ENCODE measurements at places on chromosomes 12 and 14.
A peak's percentile ranks its signal among the peaks of the same experiment; 100 is the strongest.

- DNase-seq = peak; percentile 59
Observed at GRCh38 chr12:78181544-78182162, 351.0 kb downstream of the NAV3 start.

GRCh38 chr12:40793471-40793870 lies 101.2 kb downstream of the CNTN1 start:
- no peak for DNase-seq

- DNase-seq = no peak
Observed at GRCh38 chr12:46108721-46109120, 118.3 kb upstream of the SCAF11 start.

GRCh38 chr12:42871816-42872215 lies 282.3 kb upstream of the PRICKLE1 start:
- DNase-seq = no peak

GRCh38 chr12:28558250-28558649 lies 368.0 kb downstream of the CCDC91 start:
- DNase-seq = no peak

DNA sequence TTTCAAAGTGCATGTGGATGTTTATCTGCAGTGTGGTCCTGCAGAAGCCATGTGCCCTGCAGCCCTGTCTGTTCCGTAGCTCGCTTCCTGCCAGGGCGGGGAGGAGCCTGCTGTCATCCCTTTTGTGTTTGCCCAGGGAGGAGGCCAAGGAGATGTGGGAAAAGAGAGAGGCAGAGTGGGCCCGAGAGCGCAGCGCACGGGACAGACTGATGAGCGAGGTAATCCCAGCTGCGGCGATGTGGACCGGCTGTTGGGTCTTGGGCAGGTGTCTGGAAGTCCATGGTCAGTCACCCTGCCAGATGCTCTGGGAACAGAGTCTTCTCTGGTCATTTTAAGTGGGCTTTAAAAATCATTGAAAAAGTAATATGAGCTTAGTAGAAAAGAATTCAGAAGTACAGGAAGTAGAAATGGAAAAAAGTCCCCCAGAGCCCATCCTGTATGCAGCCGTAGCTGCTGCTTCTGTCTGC lies 12.8 kb downstream of the TCHP start:
- no peak for DNase-seq

DNA sequence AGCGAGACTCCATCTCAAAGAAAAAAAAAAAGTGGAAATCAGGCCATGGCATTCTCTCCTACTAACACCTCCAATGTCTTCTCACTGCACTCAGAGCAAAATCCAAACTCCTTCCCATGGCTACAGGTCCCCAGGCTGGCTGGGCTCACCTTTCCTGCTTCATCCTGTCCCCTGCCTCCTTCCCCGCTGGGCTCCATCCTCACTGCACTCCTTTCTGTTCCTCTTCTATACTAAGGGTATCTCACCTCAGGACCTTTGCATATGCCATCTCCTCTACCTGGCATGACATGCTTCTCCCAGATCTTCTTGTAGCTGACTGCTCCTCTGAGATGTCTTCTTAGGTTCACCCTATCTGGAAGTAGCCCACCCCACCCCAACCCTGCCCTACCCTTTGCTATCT lies 111.1 kb downstream of the DPF3 start:
- DNase-seq = no peak

DNA sequence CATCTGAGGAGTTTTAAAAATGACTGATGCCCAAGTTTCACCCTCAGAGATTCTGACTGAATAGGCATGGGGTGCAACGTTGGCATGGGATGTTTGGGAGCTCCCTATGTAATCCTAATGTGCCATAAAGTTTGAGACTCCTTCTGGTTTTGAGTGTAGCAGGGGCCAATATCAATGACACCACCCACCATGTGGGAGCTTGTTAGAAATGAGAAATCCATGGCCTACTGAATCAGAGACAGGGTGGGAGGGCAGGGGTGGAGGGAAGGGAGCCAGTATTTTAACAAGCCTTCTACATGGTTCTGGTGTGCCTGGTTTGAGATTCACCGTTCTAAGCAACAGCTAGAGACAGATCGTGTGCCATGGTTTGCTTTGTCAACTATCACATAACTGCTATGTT lies 46.1 kb downstream of the VCPKMT start:
- DNase-seq = no peak

GRCh38 chr12:78683031-78683430 lies 181.5 kb upstream of the SYT1 start:
- DNase-seq = no peak

DNA sequence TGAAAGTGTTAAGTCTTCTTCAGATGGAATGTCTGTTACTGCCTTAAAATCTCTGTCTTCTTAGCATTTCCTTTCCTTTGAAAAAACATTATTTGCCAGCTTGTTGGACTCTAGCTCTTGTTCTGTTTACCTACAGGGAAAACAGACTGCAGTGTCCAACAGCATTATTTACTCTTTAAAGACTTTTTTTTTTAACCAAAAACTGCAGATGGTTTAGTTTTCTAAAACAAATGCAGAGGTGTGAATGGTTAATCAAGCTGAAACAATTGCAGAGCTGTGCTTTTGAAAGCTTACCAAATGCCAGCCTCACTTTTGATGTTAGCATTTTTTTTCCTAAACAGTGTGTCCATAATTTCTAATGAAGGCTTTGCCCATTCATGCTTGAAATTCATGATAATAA lies 323.3 kb downstream of the TMEM117 start:
- DNase-seq = no peak

- no peak for DNase-seq
Observed at GRCh38 chr14:51539571-51540037, 112.1 kb upstream of the FRMD6 start.

DNA sequence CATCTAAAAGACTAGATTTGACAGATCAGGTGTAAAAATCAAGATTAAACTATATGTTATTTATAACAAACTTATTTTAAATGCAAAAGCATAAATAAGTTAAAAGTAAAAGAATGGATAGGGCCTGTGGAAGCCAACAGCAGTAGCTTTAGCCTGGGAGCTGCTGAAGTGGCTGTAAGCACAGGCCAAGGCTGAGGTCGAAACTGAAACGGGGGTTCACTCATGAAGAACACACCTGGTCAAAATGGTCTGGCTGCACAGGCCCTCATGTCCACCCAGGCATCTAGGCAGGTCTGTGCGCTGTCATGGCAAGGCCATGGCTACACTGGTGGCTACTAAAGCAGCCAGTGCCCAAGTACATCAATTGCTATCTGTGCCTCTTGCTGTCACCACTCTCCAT lies 23.1 kb downstream of the CATSPERB start:
- no peak for DNase-seq

- no peak for DNase-seq
Observed at GRCh38 chr12:25811656-25812126, 146.8 kb upstream of the RASSF8 start.

- no peak for DNase-seq
Observed at GRCh38 chr12:119695034-119695433, 27.1 kb downstream of the PRKAB1 start.

- DNase-seq = no peak
Observed at GRCh38 chr14:61381553-61381952, 60.2 kb downstream of the PRKCH start.

DNA sequence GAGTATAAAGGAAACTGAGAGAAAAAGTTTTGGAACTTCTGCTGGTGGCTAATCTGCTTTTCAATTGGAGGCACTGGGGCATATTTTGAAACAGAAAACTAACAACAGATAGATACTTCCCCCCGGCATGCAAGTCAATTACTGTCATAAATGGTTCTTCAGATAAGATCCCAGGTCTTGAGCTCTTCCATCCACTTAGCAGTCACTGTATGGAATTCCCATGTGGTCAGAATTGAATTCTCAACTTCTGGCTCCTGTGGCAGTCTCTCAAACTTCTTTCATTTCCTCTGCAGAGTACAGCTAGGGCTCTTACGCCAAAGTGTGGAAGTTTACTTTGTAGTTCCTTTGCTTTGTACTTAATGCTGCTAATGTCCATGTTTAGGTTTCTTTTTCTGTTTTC lies 452.2 kb downstream of the IPO8 start:
- no peak for DNase-seq

DNA sequence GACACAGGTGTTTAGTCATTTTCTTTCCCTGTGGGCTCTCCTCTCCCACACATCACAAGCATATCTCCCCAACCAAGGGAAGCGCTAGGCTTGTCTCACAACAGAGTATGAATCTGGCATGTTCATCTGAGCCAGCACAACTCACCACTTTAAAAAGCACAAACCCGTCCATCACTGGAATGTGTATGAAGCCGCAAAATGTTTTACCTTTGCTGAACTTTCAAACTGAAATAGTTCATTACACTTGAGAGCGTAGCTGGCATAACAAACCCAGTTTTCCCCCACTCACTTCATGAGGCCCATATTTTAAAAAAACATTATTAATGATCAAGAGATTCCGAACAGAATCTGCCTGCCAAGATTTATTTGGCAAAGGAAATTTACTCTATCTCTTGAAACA lies 15.8 kb downstream of the NID2 start:
- no peak for DNase-seq

DNA sequence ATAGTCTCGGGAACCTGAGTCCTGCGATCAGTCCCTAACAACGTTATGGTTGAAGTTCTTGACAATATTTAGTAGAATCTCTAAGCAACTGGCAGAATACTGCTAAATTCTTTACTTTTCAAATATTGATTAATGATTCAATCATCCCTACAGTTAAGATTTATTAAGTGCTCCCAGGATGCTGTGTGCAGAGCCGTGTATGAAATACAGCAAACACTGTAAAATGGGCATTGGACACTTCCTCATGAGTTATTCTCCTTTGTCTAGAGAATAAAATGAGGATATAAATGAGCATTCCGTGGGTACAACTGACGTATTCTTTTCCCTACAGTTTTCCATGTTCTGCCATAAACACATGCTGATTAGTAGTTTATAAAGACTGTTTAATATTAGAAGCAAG lies 372.4 kb downstream of the TMTC2 start:
- DNase-seq = no peak

DNA sequence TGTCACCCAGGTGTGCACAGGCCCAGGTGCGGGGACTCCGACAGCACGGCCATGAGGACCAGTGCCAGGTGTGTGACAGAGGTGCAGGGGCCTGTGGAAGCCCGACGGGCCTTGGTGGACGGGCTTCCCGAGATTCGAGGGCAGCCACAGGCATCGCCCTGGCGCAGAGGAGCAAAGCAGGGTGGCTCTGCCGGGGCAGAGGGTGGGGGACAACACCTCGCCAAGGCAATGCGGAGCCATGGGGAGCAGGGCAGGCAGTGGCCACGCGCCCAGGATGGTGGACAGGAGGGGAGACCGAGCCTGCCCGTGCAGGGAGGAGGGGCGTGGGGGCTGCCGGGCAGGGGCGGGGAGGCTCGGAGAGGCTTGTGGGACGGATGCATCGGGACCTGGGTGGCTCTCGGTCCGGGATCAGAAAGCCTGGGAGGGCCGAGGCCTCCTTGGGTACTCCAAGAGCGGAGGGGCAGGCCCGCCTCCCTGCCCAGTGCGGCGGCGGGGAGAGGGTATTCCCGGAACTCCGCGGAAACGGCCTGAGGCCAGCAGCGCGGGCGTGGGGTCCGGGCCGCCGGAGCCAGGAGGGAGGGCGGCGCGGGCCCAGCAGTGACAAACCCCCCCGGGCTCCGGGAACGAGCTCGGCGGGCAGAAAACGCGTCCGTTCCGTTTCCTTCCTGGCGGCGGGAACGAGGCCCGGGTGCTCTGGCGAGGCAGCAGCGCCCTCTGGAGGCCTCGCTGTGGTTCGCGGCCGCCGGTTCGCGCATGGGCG lies 1.6 kb downstream of the TMEM121 start:
- DNase-seq = no peak

DNA sequence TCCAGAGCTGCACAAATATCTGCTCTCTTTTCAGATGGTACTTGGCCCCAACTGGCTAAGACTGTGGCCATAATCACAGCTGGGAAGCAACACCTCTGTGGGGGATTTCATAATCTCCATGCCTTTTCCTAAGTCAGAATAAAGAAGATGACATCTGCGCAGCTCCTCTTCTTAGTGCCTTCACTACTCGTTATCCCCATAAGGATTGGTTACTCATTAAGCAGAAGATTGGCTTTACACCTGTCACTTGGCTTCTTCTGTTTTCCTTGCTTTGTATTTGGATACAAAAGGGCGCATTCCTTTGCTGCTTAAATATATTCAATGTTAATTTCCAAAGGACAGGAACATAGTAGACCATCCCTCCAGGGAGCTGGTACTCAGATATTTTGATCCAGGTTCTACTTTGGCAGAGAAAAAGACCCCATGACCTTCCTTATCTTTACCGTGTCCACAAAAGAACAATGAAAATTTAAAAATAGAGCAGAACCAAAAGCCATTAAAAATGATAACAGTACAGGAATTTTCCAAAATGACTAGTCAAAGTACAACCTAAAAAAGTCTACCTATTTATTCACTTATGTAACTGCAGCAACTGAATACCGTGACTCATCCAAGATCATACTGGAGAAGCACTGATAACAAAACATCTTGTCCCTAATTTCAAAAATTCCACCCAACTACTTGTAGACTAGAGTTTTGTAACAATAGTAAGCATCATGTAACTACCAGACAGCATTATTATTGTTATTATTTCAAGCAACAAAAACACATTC lies 352.3 kb upstream of the TMPO start:
- DNase-seq = no peak

GRCh38 chr12:68612202-68612601 lies 1.5 kb downstream of the RAP1B start:
- DNase-seq = no peak

GRCh38 chr14:48289701-48290100 lies 614.3 kb upstream of the MDGA2 start:
- no peak for DNase-seq

DNA sequence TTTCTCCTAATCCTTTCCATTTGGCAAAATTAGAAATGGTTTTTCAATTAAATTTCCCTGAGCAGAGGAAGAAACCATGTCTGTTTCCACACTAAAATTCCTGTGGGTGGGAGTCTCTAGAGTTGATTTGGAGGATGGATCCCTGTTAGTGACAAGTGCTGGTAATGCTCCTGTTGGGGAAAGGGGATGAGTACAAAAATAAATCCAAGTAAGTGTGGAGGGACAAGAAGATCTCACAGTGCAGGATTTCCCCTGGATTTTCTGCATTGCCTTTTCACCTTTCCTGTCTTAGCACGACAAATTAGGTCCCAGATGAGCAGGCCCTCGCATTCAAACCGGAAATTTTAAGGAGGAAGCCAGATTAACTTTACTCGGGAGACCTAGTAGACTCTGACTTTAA lies 107.5 kb downstream of the DAD1 start:
- DNase-seq = no peak

GRCh38 chr12:120056739-120057138 lies 59.8 kb downstream of the RAB35 start:
- DNase-seq = no peak

GRCh38 chr12:91017043-91017442 lies 12.3 kb upstream of the EPYC start:
- DNase-seq = no peak

DNA sequence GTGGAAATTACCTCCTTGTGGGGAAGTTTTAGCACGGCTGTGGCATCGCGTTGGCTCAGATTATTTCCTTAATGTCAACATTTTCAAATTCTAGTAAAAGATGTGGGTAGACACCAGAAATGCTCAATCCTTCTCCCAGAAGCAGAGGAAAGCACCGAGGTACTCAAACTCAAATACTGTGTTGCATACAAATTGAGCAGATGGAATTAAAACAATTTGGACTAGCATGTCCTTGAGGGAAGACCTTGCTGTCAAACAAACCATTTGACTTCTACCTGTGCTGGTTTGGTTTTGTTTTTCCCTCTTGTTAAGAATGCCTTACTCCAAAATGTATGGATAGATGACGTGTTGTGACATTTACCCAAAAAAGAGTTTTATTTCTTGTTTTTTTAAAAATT lies 136.4 kb downstream of the CNTN1 start:
- DNase-seq = no peak

GRCh38 chr14:93962701-93963601 lies 13.4 kb downstream of the ASB2 start:
- DNase-seq = no peak

- DNase-seq = no peak
Observed at GRCh38 chr14:100424504-100425428, 101.6 kb downstream of the SLC25A47 start.

Measured in NCI-H1417 treated with DMSO at 0.1 percent for 48 hours (cell line).